Stimulated activated CD8-positive, alpha-beta memory T cell treated with anti-CD3 and anti-CD28 coated beads, Interleukin-2, amount 100 ng/mL, for 1 hour (primary cell): ENCODE measurements at places on chromosomes 5 and 9.

- DNase-seq = no peak
These were observed 137.3 kb downstream of the LHFPL2 start for GRCh38 chr5:78511121-78511906.

DNA sequence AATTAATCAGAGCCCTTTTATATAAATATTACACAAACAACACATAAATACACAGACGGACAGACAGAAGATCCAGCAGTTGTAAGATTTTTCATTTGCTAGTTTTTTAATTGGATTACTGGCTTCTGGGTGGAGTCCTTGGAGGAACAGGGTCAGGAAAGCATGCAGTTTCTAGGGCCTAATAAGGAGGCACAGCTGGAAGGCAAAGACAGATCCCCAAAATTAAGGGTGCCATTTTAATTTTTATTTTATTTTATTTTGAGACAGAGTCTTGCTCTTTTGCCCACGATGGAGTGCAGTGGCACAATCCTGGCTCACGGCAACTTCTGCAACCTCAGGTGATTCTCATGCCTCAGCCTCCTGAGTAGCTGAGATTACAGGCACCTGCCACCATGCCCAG, 49.5 kb downstream of the PTGS1 start:
- no peak for DNase-seq

DNA sequence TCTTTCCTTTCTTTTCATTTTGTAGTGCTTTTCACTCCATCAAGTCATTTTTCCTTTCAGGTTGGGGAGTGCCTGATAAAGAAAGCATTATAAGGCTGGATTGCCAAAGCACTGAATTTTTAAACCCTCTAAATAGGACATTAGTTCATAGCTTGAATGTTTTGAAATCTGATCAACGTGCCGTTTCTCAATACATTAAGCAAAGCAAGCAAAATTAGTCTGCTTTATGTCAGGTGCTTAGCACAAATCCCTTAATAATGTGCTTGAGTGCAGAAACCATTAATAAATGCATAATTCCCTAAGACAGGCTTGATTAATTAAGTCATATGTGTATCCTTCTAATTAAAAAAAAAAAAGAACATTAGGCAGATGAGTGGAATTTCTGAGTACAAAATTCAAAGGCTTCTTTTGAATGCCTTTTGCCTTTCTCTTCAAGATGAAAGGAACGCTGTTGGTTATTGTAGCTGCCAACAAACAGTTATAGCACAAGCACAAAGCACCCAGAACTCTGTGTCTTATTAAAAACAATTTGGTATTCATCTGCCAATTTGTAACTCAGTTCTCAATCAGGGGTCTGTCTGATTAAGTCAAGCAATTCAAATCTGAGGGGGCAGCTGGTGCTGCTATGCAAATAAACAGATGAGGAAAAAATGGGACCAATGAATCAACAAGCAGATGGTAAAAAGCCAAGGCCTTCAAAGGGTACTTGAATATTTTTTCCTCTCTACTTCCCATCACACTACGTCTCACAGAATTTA, 233.7 kb downstream of the TLE1 start:
- no peak for DNase-seq

- no peak for DNase-seq
These were observed 16.1 kb downstream of the MACROH2A1 start for GRCh38 chr5:135382981-135383380.

DNA sequence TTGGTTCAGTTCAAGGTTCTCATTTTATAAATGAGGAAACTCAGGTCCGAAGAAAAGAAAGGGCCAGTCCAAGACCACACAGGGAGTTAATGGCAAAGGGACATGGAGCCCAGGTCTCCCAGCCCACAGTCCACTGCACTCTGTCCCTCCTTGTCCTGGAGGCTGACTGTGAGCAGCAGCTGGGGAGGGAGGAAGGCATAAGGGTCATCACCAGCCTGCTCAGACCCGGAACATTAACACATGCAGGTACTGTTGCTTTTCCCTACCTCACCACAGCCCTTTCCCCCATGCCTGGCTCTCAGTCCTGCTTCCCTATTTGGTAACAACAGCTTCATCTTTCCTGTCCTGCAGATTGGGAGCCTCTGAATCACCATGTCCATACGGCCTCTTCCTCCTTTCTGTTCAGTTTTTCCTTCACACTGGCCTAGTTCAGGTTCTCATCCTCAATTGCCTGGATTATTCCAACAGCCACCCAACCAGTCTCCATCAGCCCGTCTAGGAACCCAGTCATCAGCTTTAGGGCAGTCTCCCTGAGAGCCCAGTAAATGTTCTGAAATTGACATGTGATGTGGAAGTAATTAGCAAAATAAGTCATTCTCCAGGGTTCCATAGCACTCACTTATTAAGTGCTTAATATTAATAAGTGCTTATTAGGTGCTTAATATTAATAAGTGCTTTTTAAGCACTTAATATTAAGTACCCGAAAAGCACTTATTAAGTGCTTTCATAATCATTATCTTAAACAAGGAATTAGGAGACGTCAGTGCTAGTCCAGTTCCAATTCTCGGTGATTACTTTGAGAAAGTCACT, 4.3 kb downstream of the GPX3 start:
- no peak for DNase-seq

DNA sequence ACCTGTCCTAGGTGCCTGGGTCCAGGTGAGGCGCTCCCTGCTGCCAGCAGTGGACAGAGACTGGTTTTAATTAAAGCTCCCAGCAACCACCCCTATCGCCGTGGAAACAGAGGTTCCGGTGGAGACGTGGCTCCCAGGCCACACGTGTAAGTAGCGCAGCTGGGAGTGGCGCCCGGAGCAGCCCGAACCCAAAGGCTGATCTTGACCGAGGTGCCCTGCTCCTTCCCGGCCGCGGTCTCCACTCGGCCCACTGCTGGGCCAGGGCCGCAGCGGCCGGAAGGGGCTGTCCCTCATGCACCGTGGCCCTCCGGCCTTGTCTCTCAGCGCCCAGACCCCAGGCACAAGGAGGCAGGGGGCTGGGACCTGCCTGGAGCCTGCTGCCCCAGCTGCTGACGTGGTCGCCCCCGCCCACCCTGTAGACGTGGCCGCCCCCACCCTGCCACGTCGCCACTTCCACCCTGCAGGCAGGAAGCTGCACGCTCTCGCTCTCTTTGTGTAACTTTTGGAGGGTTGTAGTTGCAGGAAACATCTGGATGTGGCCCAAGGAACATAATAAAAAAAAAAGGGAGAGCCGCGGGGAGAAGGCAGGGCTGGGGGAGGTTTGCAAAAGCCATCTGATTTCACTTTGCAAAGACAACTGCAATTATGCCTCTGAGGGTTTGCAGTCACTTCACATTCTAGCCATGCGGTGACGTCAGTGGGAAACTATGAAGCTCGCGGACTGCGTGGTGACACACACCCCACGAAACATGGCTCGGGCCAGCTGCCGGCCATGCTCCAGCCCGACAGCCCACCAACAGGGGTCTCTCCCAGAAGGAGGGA, 129.9 kb downstream of the RXRA start:
- peak; percentile 43 for DNase-seq

DNA sequence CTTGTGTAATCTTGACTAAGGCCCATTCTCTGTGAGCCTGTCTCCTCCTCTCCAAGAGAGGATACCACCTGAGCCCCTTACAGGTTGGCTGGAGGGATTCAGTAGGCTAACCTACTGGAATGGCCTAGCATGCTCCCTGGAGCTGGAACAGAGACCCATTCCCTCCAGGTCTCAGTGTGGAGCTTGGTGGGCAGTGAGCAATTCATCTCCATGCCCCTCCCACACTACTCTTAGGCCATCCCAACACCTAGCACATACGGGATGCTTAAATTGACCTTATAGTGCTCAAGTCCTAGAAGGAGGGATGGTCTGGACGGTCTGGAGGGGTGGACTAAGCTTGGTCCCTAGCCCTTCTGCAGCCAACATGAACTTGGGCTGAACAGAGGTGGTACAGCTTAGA, 75.6 kb downstream of the CRB2 start:
- DNase-seq = no peak

DNA sequence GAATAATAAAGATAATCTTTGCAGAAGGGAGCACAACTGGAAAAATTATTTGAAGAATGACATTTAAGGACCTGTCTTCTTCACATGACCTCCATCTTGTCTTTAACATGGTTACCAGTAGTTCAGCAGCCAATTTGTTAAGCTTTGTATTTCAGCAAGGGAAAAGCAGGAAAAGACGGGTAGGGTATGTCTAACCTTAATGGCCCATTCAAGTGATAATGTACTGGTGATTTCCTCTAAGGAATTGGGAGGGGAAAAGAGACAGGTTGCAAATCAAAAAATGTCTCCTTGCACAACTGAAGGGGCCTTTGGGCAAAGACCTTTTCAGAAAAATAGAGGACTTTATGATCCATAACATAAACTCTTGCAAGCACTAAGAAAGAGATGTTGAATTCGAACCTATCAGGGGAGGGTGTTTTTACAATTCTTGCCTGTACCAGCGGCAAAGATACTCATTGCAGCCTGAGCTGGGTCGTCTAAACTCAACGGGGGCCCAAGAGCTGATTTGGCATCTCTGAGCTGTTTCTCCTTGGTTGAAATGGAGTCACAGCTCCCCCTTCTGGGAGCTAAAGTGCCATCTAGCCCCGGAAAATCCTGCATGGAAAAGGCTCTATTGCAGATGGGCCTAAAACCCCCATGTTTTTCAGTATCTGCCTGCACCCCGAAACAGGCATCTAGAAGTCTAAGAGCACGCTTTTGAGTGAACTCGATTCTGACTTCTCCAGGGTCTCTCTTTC, 3.8 kb downstream of the BRINP1 start:
- DNase-seq = no peak
